ENCODE measurements at places on chromosomes 13 and 19. TPM values are rescaled to one million over a fixed set of nuclear protein-coding genes. Genes with fewer than 3 reads are reported as not detected.

DNA sequence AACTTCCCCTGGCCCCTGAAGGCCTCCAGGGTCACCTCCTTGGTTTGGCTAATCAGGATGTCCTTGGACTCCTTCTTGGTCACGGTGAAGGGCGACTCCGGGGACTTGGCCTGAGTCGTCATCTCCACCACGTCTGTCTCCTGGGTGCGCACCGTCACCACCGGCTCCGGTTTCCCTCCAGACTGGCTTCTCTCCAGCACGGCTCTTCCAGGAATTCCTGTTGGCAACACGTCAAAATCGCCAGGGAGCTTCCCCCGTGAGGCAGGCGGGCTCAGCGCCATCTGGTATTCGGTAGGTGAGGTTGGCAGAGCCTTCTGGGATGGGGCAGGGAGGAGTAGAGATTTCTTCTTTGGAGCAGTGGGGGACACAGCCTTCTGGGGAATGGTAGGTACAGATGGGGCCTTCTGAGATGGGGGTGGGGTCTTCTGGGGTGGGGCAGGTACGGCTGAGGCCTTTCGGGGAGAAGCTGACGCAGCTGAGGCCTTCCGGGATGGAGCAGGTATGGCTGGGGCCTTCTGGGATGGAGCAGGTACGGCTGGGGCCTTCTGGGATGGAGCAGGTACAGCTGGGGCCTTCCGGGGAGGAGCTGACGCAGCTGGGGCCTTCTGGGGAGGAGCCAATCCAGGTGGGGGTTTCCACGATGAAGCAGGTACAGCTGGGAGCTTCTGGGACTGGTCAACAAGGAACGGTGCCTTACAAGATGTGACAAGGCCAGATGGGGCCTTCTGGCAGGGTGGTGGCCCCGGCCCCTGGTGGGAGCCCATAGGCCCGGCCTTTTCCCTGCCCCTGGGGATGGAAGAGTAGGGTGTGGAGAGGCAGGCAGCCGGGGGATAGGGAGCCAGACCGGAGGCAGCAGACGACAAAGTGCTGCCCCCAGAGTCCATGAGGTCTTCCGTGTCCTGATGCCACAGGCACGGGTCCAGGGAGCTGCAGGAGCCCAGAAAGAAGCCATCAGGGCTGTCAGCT is 3.8 kb downstream of the GARIN5B start:
- DNase-seq, result no peak

DNA sequence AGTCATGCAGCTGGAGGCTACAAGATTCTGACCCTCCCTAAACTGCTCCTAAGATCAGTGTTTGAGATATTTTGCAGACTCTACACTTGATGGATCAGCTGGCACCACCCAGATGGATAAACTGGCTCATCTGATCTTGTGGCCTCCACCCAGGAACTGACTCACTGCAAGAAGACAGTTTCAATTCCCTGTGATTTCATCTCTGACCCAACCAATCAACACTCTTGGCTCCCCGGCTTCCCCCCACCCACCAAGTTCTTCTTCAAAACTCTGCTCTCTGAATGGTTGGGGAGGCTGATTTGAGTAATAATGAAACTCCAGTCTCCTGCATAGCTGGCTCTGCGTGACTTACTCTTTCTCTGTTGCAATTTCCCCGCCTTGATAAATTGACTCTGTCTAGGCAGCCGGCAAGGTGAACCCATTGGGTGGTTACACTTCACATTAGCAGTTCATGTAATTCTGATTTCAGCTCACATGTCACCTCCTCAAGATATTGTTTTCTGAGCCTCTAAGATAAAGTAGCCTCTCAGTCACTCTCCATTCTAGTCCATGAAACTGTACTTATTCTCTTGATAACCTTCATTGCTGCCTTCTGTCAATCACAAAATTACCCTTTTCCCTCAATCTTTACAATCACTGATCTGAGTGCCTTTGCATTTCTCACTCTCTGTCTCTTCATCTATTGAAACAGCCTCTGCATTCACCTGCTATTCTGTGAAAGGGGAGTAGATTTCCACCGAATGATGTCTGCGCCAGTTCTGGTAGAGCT is 9.9 kb upstream of the FPR3 start:
- peak; percentile 30 for DNase-seq

DNA sequence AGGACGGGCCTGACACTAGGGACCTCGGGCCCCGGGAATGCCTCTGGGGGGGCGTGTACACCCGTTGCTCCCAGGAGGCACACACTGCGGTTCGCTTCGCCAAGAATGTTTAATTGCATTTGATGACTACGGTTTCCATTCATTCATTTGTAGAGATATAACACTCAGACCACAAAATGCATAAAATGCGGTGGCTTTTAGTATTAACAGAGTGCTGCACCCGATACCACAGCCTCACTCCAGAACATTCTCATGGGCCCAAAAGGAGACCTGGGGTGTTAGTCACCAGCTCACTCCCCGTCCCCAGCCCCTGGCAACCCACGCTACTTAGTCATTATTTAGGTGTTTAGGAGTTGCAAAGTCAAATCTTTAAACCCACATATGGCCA is 21.8 kb downstream of the HCN2 start:
- DNase-seq, result no peak

- peak; percentile 40 for DNase-seq
Measured at GRCh38 chr13:46698014-46698413, 98.9 kb downstream of the ESD start.

DNA sequence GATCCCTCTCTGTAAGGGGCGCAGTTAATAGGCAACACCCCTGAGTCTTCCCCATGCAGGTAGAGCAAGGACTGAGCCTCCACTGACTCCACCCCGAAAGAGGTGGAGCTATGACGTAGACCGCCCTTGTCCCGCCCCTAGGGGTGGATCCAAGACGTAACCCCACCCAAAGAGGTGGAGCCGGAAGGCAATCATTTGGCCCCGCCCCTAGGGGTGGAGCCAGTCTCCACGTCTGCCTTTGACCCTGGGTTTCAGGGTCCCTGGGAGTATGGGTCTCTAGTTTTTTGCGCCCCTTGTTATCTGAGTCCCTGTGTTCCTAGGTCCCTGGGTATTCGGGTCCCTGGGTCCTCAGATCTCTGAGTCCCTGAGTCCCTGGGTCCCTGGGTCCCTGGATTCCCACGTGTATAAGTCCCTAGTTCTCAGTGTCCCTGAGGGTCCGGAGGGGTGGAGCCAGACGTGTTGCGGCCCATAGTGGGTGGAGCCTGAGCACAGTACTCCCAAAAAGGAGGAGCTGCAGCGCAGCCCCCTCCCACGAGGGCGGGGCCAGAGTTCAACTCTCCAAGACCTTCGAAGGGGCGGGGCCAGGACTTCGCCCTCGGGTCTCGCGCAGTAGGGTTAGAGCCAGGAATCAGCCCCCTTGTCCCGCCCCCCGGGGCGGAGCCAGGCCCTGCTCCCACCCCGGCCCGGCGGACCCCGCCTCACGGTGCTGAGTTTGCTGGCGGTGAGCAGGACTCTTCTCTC is 5.3 kb downstream of the DENND1C start:
- DNase-seq, result no peak

DNA sequence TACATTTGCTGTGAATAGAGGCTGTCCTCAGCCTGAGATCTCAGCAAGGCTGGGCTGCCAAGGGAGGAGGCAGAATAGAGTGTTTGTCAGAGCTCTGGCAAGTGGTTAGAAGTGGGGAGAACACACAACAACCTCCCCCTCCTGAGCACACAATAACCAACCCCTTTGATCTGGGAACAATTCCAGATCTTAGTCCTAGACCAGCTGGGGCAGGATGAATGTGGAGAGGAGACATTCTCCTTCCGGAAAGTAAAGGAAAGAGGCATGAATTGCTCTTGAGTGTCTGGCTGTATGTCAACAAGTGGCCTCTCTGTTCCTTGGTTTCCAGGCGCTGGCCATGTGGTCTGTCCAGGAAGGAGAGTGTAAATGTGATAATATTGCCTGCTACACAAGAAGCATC is 114.9 kb upstream of the TMTC4 start:
- peak; percentile 19 for DNase-seq

- DNase-seq, result no peak
Measured at GRCh38 chr19:792306-792885, 4.9 kb upstream of the PTBP1 start.

DNA sequence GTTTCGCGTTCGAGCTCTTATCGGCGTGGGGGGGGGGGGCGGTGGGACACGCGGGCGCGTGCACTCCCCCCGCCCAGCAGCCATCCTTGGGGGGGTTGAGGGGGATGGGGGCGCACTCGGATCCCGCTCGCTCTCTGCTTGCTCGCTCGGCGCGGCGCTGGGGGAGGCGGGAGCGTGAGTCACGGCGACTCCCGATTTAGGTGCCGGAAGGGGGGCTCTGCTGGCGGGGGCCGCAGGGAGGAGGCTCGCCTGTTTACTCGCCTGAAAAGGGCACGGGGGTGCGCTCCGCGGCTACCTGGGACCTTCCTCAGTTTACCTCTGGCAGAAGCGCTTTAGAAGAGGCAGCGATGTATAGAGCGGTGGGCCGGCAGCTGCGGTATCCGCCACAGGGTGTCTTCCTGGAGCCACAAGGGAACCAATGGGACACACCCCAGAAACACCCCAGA is 1.1 kb upstream of the PDE4A start:
- DNase-seq, result no peak

- DNase-seq, result no peak
Measured at GRCh38 chr19:31377736-31378135, 28.5 kb upstream of the TSHZ3 start.

DNA sequence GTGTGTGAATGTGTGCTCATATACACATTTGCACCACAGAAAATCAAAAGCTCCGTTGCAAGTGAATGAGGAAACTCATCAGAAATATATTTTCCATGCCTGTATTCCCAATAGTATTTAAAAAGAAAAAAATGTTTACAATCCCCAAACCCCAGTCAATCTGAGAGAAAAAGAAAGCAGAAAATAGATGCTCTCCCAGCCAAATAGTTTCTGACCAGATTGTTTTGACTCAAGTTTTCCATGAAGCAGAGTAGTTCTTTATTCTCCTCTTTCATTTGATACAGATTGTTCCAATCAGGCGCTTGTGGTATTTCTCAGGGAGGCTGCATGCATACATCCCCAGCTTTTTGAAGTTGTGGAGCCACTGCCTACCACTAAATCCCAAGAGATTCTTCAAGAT is 110.6 kb downstream of the STARD13 start:
- DNase-seq, result peak; percentile 63

DNA sequence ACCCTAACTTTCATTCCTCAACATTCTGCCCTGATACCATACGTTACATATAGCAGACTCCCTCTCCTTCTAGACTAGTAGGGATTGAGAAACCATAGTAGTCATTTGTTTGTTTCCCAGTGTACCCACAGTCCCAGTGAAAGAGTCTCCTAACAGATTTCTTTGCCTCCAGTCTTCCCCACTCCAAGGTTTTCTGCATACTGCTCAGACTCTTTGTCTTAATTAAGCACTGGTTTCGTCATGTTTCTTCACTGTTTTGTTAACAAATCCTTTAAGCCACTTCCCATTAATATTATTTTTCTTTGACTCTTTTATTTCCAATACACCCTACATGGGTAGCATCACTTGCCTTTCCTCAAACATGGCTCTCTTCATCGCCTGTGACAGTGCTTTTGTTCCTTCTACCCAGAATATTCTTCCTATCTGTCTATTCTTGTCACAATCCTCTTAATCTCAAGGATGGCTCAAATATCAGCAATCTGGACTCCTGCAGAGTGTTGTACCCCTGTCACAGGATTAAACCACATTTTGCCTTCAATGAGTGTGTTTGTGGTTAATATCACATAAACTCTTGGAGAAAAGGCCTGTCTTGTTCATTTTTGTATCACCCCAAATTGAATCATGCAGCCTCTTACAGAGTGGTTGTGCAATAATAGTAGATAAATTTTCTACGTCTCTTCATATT is 92.7 kb upstream of the KLF12 start:
- DNase-seq, result no peak

- DNase-seq, result no peak
Measured at GRCh38 chr13:20227288-20227687, 4.8 kb downstream of the GJB6 start.

DNA sequence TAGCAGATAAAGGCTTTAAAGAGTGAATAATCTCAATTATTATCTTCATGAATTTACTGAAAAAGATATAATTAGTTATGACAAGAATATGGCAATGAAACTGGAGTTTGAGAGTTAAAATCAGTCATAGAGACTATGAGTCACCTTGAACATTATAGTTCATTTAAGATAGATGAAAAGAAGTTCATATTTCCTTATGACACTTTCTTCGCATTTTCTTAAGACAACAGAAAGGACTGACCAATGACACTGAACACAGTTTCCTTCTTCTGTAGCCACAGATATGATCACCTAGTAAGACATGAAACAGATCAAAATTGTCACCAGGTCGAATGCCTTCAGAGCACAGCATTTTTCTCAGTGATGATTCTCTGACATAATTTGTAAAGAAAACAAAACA is 202.1 kb downstream of the KLF12 start:
- no peak for DNase-seq

DNA sequence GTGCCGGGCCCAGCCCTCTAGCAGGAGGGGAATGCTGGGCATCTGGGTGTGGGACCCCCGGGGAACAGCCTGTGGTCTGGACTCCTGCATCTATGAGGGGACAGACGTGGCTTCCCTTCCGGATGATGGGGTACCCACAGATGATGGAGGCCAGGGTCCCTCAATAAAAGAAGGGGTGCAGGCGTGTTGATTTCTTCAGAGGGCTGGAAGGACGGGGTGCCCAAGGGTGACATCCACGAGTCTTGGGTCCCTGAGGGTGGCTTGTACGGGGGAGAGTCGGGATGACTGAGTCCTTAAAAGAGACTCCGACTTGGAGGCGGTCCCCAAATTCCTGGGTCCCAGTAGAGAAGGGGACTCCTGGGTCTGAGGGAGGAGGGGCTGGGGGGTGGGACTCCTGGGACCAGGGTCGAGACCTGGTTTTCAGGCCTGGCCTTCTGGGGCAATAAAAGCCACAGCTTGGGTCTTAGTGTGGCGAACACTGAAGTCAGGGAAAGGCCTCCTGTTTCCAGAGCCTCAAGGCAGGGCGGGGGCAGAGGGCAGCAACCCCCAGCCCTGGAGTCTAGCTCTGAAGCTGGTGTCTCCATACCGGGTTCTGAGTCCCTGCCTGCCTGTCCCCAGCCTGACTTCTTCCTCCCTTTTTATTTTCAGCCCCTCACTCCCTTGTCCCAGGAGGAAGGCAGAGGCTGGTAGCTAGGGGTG is 459 bp upstream of the GRIN2D start:
- no peak for DNase-seq

GRCh38 chr19:36460046-36460445 is 29.3 kb downstream of the ZNF566 start:
- DNase-seq, result no peak

- DNase-seq, result no peak
Measured at GRCh38 chr13:24625331-24625731, 54.9 kb upstream of the ATP12A start.

Gene ZNF229
- polyA plus RNA-seq, result 5.3 TPM

Gene DIS3
- 17.2 TPM for polyA plus RNA-seq

Gene SIGLEC12
- polyA plus RNA-seq, result 0.22 TPM

Gene GPC5
- 0.48 TPM for polyA plus RNA-seq

Gene CLDN10
- 16.6 TPM for polyA plus RNA-seq

Gene GNG8
- not detected for polyA plus RNA-seq

Measured in hindlimb muscle (tissue), 1 donor.